Frontal cortex (tissue), 4 donors: ENCODE measurements at places on chromosomes 12 and 14. TPM values are rescaled to one million over a fixed set of nuclear protein-coding genes. Genes with fewer than 3 reads are reported as not detected.

MFAP5 gene
- total RNA-seq = 0.41 TPM

APOF gene
- not detected for total RNA-seq

FSCB gene
- not detected for total RNA-seq

FGF23 gene
- not detected for total RNA-seq

CCDC184 gene
- 18.8 TPM for total RNA-seq

KRT82 gene
- not detected for total RNA-seq

SLC5A8 gene
- total RNA-seq = 3.3 TPM

MANSC4 gene
- total RNA-seq = 0.41 TPM

GNB3 gene
- 1.2 TPM for total RNA-seq

KLHL33 gene
- total RNA-seq = under 0.01 TPM

PLD4 gene
- total RNA-seq = 3.7 TPM

SAMD15 gene
- 12.6 TPM for total RNA-seq

FBXL14 gene
- 17.5 TPM for total RNA-seq

CLEC9A gene
- total RNA-seq = not detected

CKB gene
- total RNA-seq = 260 TPM
